Endothelial cell (in vitro differentiated cells): ENCODE measurements at places on chromosomes 3 and 15.

DNA sequence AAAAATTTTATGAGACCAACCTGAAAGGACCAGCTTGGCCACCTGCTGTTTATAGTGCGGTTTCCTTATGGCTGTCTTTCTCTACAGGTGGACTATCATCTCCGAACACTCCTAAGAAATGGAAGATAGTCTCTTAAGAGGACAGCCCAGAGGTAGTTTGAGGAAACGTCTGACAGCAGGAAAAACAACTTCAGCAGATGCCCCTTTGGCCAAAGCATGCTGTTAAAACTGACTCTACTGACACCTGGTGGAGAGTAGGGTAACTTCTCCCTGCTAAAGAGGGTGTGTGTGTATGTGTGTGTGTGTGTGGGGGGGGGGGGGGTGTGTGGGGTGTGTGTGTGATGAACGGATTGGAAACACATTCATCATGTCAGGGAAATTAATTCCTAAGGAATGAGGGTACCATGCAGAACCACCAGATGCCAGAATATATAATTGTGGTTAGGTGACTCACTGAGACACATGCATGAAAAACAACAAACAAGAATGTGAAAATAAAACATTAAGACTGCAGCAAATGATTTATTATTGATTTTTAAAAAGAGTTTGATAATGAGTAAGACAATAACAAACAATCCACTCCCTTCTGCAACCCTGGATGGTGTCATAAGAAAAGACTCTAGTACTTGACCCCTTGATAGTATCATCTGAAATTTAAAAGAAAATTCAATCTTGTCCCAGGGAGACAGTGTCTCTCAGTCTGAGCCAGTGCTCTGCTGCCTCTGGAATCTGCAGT is 256.5 kb downstream of the THRB start:
- peak; percentile 56 for DNase-seq

- DNase-seq: no peak
Observed at GRCh38 chr3:56064684-56065083, 403.6 kb downstream of the ERC2 start.

- DNase-seq: no peak
Observed at GRCh38 chr15:60781211-60781713, 302.3 kb upstream of the ICE2 start.

DNA sequence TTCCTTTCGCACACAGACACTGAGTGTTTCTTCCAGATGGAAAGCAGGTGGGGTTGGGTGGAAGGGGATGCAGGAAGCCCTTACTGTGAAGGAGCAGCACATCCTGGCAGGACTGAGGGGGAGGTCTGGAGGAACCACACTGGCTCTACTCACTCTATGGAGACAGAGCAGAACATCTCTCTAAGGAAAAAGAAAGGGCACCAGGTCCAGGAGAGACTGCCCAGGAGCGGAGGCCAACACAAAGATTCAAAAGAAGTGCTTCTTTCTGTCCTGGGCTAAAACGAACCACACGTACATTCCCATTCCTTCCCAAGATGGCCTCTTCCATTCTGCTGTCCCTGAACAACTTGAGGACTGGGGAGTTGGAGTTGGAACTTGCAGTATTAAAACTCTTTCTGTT is 13.8 kb upstream of the VIPR1 start:
- no peak for DNase-seq

- no peak for DNase-seq
Observed at GRCh38 chr15:24877174-24877573, 77.6 kb upstream of the SNRPN start.

DNA sequence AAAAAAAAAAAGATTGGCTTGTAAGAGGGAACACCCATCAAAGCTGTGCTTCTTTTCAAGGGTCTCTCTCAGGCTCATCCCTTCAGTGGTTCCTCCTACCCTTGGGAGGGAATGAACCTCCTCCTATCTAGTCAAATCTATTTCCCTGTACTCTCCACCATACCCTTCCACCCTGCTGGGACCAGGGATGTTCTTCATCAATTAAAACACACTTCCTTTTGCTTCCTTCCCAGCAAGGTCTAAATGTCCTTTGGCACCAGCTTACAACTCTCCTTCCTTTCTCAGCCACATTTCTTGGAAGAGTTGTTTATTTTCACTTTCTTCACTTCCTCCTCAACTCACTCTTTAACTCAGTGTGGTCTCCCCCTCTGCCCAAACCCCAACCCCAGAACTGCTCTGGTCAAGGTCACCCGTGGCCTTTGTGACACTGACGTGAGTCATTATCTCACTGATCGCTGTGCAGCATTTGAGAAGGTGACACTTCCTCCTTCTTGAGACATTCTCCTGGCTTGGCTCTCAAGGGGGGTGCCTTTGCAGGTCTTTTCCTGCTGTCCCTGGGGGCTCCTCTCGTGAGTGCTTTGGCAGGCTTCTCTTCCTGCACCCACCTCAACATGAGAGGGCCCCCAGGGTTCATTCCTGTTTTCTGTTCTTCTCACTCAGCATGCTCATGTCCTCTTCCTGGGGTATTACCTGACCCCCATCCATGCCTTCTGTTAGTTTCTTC is 210.5 kb upstream of the TLE3 start:
- DNase-seq: no peak

- DNase-seq: no peak
Observed at GRCh38 chr3:138539352-138539751, 54.7 kb downstream of the CEP70 start.

DNA sequence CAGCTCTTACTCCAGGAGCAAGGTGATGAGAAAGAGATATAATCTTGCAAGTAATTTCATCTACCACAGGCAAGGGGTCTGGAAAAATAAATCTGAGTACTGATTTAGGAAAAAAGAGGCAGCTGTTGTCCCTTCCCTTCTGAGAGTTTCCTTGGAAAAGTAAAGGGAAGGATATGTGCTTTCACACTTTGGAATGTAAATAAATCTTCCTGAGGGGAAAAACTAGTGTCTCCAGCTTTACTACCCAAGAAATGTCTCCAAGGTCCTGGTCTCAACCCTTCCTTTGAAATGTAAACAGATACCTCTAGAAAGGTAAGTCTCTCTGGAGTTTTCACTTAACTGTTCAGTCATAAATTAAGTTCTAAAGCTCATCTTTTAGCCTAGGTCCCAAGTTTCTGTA is 102.6 kb downstream of the DPH6 start:
- no peak for DNase-seq

DNA sequence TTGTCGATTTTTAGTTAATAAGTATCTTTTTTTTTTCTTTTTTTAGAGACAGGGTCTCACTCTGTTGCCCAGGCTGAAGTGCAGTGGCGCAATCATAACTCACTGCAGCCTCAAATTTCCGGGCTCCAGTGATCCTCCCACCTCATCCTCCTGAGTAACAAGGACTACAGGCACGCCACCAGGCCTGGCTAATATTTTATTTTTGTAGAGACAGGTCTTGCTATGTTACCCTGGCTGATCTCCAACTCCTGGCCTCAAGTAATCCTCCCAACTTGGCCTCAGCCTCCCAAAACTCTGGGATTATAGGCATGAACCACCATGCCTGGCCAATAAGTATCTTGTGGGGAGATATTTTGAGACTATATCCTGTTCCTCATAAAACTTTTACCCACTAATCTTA is 29.4 kb upstream of the ARID3B start:
- no peak for DNase-seq

GRCh38 chr3:157333551-157333991 is 103.1 kb upstream of the PTX3 start:
- no peak for DNase-seq

- no peak for DNase-seq
Observed at GRCh38 chr3:149152420-149152819, 23.0 kb downstream of the HPS3 start.

DNA sequence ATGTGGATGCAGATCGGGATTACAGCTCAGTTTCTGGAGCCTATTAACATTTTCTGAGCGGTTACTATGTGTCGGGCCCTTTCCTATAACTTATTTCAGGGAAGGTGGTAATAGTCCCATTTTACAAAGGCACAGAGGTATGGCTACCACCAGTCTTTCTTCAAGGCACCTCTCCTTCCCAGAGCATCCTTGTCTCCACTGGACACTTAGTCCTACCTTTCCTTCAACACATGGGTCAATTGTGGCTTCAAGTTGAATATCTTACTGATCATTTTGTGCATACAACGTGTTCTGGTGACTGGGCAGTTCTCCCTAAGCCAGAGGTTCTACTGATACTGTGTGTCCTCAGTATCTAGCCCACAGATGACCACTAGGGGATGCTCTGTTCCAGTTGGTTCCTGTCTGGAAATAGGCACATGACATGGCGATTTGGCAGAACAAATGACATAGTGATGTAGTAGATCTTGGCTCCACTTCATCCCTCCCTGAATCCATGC is 60.7 kb upstream of the CMTM8 start:
- peak; percentile 76 for DNase-seq

DNA sequence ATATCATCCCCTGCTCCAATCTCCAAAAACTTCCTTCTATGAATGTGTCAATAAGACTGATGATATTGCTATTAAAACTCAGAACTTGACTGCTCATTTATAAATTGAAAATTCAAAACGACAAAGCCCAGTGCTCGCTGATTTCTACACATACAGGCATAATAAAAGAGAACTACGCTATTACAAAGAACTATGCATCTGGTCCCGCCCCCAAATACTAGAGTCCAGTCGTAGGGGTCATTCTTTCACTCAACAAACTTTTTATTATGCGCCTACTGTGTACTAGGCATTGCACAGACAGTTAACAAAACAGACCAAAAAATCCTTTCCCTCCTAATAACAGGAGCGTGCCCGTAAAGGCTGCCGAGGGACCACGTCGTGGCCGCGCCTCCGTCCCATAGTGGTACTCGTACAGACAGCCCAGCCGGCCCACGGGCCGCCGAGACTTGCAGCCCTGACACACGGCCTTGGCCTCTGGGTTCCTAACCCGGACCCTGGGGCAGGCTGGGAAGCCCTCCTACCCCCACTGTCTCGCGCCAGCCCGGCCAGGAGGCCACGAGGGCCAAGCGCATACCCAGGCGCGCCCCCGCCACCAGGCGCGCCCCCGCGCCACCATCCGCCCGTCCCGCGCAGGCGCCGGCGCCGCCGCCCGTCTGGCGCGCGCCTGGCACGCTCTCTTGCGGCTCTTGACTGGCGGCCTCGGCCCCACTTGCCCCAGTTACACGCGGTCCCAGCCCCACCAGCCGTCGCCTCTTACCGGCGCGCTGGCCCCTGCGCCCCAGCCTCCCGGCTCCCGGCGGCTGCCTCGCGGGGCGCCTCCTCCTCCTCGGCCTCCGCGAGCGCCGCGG is 757 bp downstream of the AVEN start:
- DNase-seq: peak; percentile 69

DNA sequence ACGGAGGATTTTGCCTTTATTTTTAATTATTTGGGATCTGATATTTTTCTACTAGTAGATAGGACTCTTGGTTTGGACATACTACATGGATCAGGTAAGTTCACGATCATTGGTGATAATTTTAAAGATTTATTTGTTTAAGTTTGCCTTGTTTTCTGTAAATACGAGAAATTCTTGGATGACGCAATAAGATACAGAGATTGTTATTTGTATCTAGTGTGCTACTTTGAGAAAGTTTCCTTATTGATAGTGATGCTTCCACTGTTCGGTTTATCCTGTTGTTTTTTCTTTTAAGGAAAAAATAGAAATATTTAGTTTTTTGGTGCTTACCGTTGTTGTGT is 577 bp downstream of the CHD2 start:
- DNase-seq: no peak

- no peak for DNase-seq
Observed at GRCh38 chr3:11159421-11159904, 5.2 kb downstream of the HRH1 start.

DNA sequence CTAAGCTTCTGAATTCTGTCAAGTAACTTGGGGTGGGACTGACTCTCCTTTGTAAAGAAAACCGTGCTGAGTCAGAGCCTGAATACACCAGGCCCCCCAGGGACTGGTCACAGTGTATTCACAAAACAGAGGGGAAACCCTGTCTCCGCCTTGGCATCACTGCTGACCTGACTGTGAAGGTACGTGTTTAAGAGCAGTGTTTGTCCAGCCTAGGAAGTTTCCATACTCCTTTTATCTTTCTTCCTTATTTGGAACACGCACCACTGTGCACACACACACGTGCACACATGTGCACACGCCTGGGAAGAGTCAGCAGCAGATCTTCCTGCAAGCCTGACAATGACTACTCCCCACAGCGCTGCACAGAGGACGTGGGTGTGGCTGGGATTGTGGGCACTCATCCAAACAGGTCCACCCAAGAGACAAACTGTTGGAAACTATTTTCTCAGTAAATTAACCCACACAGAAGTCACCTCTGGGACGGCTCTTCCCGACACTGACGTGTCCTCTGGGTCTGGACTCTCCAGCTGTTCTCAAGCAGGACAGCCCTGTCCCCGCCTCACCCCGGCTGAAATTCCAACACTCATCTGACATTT is 87.7 kb downstream of the ATP10A start:
- DNase-seq: no peak

GRCh38 chr15:97177151-97177577 is 783.3 kb upstream of the ARRDC4 start:
- DNase-seq: peak; percentile 23

DNA sequence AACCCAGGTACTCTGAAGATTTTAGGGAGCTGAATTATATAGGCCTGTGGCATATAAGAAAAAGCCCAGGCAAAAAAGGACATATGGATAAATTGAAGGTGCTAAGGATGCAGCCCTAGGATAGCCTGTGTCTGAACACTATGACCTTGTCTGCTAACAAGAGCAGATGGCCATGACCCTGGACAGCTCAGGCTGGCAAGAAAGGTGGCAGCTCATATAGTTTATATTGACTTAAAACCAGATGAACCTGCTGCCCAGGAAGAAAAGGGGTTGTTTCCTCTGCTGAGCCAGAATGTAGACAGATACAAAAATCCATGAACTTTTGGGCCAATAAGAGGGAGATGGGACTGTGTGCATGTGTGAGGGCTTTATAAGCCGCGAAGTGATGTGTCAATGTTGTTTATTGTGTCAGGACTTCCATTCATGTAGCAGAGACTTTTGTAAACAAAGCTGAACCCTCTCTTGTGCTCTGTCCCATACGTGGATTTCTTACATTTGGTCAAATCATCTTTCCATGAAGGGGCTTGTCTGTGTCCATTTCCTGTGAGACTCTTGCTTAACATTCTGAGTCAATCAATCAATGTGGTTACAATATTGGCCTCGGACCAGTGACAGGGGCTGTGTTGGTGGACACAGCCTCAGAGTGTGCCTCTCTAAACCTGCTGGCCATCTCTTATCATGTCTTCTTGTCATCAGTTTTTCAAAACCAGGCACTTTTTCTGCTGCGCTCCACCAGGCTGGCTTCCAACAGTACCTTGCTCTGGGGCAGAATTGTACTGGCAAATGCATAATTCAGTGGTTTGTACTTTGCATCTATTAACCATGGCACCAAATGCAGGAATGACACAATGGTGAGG is 321.2 kb downstream of the WDR72 start:
- DNase-seq: no peak

DNA sequence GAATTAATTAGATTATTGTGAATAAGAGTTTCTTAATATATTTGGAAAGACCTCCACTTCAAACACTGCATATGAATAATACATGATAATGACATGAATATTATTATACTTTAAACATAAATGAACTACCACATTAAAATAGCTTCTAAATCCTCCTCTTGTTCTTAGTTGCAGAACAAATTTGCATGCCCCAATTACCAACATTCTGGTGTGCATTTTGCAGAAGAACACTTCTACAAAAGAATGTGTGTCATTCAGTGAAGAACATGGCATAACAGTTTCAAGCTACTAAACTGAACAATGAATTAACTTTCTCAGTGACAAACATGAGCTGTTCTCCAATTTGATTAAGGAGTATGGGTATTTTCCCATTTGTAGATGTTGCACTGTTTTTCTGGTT is 711.3 kb upstream of the NAALADL2 start:
- no peak for DNase-seq
